NCI-H2081 treated with DMSO at 0.1 percent for 48 hours (cell line): ENCODE measurements at places on chromosomes 1 and 21.

DNA sequence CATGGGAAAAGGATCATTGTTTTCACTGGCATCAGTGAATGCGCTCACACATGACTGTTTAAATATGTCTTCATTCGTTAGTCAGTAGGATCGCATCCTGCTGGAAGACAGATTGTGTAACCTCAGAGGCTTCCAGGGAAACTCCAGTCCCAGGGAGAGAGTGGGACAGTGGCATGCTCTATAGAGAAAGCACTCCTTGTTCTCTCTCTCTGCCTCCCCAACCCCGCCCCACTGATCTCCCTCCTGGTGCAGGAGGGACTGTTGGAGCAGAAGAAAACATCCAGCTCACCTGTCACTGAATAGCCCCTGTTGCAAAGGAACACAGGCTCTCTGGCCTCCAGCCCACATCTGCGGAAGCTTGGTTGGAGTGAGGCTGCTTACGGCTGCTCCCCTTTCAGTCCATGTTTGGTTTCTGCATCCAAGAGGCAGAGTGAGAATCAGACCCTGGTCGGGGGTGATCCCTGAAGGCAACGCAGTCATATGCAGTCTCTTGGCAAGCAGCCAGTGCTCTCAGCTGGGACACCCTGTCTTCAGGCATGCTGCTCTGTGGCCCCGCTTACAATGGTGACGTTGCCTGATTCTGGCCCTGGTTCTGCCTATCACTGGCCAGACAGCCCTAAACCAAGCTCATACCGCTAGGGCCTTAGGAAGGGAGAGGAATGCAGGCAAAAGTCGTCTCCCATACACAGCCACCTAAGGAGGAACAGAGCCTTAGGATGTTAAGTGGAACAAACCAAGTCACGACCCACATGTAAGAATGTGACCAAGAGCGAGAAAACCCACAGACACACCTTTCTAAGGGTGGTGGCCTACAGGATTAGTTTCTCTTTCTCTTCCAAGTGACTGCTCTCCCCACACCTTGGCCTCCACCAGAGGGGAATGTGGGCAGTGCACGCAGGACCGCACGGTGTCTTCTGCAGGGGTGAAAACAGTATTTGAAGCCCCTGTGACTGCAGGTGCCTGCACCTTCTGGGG is 39.7 kb downstream of the BACE2 start:
- DNase-seq: no peak

DNA sequence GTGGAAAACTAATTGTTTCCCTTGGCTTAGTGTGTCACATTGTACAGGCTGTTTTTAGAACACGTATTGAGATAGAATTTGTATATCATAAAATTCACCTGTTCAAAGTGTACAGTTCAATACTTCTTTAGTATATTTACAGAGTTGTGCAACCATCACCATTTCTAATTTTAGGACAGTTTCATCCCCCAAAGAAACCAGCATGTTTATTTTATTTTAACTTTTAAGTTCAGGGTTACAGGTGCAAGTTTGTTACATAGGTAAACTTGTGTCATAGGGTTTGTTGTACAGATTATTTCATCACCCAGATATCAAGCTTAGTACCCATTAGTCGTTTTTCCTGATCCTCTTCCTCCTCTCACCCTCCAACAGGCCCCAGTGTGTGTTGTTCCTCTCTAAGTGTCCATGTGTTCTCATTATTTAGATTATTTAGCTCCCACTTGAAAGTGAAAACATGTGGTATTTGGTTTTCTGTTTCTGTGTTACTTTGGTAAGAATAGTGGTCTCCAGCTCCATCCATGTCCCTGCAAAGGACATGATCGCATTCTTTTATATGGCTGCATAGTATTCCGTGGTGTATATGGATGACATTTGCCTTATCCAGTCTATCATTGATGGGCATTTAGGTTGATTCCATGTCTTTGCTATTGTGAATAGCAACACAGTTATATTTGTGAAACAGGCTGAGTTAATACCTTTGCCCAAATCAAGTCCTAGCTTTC is 35.2 kb upstream of the DHCR24 start:
- no peak for DNase-seq

DNA sequence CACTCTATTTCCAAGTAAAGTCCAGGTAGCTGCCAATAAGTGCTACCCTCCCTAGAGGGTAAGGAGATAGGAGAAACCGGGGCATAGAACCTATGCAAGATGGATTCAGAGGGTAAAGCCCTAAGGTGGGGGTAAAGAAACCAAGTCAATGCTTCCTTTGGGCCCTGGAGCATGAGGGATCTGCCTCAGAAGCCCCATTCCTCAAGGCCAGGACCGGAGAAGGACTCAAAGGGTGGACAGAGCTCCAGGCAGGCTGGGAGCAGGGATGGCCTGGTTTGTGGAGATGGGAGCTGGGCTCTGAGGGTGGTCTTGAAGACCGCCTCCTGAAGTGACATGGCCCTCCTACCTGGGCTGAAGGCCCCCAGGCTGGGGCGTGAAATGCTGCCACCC is 3.9 kb downstream of the EPHA2 start:
- DNase-seq: no peak

- no peak for DNase-seq
These were observed 45.8 kb upstream of the WNT2B start for GRCh38 chr1:112462953-112463279.

DNA sequence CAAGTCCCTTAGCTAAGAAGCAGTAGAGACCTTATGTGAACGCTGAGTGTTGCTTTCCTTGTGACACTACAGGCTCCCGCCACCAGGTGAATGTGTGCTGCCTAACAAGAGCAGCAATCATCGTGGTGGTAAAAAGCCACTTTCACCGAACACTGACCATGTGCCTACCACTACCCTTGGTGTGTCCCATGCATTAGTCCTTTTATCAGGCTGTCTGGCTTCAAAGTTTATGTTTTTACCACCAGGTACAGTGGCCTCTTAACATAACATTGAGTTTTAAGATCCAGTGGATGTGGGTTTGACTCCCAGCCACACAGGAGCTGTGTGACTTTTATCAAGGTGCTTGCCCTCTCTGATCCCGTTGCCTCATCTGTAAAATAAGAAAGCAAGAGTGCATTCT is 1.7 kb downstream of the C1QB start:
- DNase-seq: no peak

- DNase-seq: no peak
These were observed 65.4 kb upstream of the TLR5 start for GRCh38 chr1:223208164-223209076.

DNA sequence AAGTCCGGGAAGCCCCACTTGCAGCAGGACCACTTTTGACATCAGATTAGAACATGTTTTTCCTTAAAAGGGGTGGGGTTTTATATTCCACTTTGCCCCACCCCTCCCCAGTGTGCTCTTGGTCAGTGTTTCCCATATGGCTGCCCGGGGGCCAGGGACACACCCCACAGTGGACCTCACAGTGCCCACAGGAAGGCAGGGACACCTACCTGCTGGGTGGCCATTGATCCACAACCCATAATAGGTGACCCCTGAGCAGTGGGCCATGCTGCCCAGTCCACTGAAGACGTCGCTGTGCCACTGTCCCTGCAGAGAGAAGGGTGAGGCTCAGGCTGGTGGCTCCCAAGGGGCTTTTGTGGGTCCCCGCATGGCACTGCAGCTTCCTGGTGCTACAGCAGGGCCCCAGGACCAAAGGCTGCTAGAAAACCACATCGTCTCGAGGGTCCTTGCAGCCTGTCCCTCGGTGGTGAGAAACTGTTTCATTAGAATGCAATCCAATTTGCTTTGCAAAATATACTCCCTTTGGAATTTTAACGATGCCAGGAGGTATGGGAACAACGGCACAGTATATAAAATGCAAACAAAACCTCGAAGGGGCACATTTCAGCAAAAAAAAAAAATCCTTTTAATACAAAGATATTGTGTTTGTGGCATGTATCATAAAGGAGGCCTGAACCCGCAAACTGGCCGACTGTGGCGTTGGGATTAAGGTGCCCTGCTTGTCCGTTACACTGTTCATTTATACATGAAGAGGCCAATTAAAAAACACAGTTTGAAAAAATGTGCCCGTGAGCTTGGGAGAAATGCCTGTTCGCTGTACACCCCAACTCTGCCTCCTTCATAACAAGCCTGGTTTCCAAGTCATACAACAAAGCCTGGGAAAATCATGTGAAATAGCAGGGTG is 16.9 kb downstream of the MORN1 start:
- no peak for DNase-seq

GRCh38 chr1:198220428-198220827 is 63.6 kb downstream of the NEK7 start:
- peak; percentile 46 for DNase-seq

GRCh38 chr1:231757101-231757404 is 130.5 kb downstream of the DISC1 start:
- DNase-seq: no peak

DNA sequence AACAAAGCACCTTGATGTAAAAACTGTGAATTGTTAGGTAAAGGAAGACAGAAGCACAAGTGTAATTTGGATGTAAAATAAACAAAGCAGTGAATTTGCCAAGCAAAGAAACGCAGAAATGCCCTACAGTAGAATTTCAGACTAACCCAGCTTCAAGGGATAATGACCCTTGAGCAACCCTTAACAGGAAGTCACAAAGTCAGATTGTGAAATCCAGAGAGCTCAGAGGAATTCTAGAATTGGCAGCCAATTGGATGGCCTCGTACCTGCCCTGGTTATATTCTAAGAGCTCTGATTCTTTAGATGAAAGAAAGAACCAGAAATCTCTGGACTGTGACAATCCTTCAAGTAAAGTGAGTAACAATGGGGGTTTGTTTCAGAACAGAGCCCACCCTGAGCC is 152.7 kb upstream of the CHRM3 start:
- DNase-seq: no peak

- no peak for DNase-seq
These were observed 427 bp downstream of the WNT3A start for GRCh38 chr1:228007049-228007800.

GRCh38 chr1:36475341-36475740 is 7.4 kb downstream of the CSF3R start:
- no peak for DNase-seq

GRCh38 chr1:183520379-183520778 is 48.1 kb downstream of the SMG7 start:
- DNase-seq: no peak

DNA sequence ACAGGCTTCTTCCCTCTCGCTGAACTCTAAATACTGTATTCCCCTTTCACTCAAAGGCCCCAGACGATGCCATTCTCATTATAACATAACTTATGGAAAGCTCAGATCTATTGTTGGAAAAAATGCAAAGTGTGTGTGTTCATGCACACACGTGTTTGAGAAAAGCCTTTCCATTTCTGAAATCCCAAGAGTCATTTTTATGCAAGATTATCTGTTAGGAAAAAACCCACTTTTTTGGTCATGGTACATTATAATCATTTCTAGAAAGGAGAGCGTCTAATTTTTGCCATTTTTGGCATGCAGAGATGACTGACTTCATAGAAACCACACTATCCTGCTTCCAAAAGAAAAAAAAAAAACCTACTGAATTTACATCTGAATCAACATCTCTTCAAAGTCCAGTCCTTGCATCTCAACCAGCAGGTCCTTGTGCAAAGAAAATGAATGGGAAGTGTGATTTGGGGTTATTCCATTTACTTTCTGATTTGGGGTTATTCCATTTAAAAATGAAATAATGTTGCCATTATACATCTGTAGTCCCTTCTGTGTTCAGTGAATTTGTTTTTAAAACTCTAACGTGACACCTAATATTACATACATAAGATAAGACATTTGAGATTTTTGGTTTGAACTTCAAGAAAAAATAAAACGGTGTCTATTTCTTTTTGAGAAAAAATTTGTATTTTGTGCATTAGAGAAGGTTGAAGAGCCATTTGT is 150.3 kb downstream of the DHRS3 start:
- no peak for DNase-seq

DNA sequence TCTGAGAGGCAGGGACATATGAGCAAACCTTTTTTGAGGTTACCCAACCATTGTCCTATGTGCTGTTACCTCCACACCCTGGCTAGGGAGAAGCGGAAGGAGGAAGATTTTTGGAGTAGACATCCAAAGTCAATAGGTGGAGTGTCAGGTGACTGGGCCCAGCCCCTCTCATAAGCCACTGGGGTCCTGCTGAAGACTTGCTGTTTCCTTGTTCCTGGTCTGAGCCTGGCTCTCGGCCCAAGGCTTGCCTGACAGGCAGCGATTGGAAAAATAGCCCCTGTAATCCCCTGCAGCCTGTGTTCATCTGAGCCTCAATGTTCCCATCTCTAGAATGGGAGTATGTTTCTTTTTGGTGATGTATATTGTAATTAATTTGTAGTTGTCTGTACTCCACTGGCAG is 6.9 kb upstream of the PIGR start:
- DNase-seq: no peak

DNA sequence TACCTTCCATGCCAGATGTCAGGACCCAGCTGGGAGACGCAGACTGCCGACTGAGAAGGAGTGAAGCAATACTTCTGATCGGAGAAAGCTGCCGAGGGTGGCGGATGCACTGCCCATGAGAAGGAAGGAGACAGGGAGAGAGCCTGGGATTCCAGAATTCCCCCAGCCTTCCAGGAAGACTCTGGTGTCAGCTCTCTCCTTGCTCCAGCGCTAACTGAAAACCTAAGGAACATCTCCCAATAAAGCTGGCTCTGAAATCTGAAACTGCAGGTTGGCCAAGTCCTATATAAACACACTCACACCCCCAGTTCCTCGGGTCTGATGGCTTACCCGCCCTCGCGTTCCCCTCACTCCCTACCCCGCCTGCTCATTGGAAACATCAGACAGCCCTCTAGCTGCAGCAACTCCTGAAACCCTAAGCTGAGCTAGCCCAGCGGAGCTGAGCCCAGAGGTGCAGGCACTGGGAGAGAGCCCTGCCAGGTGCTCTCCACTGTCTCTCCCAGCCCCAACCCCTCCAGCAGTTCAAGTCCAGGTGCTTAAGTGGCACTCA is 52.3 kb downstream of the PLEKHA6 start:
- no peak for DNase-seq

DNA sequence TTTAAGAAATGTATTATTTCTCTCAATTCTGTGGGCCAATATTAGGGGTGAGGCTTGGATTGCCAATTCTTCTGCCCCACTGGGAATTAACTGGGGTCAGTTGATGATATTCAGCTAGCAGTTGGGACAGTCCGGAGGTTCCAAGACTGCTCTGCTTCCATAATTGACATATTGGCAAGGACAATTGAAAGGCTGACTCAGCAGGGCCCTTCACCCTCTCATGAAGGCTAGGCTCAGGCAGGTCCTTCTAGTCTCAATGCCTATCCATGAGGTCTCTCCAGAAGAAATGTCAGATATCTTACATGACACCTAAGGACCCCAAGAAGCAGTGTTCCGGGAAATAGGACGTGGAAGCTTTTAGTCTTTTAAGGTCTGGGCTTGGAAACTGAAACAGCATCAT is 13.3 kb upstream of the RNF11 start:
- no peak for DNase-seq
